ENCODE measurements at places on chromosomes 12 and 14.

DNA sequence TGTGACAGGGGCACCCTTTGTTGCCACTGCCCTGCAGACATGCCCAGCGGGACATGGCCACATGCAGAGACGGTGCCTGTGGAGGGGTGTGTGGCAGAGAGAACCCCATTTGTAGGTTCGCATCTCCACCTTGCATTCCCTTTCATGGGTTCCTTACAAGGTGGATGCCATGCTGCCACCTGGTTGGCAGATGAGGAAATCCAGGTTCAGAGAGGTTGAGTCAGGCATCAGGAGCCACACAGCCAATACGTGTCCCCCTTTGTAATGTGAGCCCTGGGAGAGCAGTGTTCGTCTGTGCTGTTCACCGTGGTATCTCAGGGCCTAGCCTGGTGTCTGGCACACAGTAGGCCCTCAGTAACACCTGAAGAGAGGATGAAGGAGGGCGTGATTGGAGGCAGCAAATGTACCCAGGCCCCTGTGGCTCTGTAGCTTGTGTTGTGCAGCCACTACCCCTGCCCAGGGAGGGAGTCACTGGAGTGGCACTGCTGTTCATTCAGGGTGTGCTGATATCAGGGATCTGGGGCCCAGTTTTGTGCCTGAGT lies 9.1 kb downstream of the SH2B3 start:
- DNase-seq = no peak

GRCh38 chr12:55934773-55935172 lies 3.8 kb downstream of the DGKA start:
- no peak for DNase-seq

- DNase-seq = no peak
These were observed 232.7 kb downstream of the RPAP3 start for GRCh38 chr12:47473091-47473490.

DNA sequence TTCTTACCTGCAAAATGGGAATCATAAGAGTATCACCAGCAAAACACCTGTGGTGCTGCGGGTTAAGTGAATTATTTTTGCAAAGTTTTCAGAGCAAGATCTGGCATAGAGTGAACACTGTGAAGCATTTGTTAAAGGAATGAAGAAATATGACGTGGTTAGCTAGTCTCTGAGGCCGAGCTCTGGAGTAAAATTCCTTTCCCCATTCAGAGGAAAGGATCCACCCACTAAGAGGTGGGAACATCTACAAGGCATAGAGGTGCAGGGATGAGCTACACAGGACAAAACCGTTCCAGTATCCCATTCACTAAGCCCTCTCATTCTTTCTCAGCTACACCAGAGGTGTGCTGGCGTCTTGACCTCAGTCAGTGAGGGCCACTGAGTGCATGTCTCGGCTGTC lies 48.5 kb downstream of the JAG2 start:
- DNase-seq = no peak

- DNase-seq = peak; percentile 59
These were observed 209.6 kb downstream of the MED13L start for GRCh38 chr12:116067892-116068291.

DNA sequence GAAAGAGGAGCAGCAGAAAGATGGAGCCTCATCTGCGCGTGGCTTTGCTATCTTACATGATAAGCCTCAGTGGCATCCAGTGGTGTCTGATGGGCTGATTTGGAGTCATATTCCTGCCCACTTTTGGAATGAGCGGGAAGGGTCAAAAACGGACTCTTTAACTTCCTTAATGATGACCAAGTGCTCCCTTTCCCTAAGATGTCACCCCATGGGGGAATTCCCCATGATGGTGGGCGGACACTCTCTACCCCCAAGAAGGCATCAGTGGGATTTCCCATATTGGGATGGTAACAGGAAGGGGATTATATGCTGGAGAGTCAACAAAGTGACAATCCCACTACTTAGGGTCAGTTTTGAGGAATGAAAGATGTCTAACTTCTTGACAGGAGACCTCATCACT lies 110.9 kb downstream of the GPATCH2L start:
- no peak for DNase-seq

- DNase-seq = no peak
These were observed 111.1 kb downstream of the SMOC1 start for GRCh38 chr14:69990323-69990722.

- no peak for DNase-seq
These were observed 15.5 kb downstream of the ASB2 start for GRCh38 chr14:93960774-93961438.

DNA sequence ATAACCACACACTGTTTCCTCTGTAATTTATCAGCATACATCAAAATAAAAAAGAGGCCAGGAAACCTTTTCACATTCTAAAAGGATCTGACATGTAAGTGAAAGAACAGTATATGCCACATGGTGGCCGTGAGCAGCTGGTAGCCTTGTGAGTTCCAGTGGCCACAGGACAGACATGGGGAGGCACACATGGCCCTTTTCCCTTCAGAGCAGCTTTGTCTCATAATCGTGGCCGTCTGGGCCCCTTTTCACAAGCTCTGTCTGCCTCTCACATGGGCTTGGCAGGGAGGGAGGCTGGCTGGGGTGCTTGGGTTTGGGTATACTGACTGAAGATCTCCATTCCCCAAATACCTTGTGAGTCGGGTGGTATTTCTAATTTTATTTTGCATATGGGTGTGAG lies 1.5 kb upstream of the ZDHHC22 start:
- DNase-seq = no peak

DNA sequence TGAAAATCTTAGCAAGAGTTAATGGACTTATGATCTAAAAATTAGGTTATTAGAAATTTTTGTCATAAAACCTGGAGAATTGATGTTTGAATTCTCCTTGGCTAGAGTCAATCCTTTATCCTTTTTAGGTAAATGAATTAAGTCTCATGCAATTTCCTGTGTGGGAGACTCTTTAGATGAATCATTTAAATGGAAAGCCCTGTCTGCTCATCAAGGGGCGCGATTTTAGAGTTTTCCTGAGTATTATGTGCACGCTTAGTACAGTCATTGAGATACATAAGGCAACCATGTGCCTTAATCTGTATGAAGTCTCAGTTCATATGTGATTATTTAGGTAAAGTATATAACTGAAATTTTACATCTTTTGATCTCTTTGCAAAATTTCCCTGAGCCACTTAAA lies 974.7 kb downstream of the NRXN3 start:
- DNase-seq = no peak

DNA sequence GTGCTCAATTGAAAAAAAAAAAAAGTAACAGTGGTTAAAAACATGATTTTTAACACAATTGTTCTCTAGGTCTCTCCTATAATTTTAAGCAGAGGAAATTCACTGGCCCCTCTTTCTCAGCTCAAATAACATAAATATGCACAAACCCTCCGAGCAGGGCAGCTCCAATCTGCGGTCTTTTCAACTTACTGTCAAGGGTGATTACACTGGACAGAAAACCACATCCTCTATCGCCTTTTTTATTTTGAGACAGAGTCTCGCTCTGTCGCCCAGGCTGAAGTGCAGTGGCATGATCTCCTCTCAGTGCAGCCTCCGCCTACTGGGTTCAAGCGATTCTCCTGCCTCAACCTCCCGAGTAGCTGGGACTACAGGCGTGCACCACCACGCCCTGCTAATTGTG lies 16.5 kb upstream of the GABARAPL1 start:
- no peak for DNase-seq

DNA sequence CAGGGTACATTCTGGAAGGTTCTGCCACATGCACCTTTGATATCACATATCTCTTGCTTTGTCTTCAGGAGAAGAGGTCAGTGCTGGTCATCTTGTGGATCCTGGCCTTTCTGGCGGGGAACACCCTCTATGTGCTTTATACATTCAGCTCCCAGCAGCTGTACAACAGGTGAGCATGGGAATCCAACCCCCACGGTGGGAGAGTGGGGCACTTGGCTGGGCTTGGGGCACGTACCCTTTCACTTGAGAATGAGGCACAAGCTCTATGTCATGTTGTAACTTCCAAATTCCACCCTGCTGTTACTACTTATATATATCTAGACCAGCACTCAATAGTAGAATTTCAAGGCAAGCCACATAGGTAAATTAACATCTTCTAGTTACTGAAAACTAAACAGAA lies 28.6 kb downstream of the RNFT2 start:
- no peak for DNase-seq

DNA sequence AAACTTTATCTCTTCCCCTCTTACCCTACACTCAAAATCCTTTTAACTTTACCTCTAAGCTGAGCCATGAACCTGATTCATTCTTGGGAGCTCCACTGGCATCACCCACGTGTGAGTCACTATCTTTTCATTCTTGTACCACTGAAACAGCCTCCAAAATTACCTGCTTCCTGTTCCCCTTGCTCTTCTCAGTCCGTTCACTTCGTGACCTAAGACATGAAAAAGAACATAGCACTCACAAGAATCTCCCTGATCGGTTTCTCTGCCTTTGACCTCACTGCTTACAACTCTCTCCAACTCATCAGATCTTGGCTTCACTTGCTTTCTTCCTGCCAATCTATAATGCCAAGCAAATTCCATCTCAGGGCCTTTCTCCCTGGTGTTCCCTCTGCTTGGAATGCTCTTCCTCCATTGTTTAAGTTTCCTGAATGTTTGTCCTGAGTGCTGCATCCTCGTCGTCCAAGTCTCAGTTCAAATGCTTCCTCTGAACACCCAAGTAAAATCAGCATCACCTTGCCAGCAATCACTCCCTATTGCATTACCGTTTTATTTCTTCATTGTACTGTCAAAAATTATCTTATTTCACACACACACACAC lies 9.2 kb downstream of the GLIPR1 start:
- no peak for DNase-seq

DNA sequence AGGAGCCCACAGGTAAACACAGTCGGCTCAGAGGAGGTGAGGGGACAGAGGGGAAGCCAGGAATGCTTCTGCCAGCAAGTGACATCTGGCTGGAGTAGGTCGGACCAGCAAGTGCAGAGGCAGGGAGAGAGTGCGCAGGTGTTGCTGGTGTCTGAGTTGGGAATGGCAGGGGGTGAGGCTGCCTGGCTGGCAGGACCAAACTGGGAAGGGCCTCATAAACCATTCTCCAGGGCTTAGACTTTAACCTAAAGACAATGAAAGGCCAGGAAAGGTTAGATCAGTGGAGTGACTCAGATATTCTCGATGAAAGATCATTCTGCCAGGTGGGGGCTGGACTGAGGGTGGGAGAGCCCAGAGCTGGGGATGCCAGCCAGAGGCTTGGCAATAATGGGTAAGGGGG lies 66.4 kb downstream of the ITPK1 start:
- DNase-seq = no peak

DNA sequence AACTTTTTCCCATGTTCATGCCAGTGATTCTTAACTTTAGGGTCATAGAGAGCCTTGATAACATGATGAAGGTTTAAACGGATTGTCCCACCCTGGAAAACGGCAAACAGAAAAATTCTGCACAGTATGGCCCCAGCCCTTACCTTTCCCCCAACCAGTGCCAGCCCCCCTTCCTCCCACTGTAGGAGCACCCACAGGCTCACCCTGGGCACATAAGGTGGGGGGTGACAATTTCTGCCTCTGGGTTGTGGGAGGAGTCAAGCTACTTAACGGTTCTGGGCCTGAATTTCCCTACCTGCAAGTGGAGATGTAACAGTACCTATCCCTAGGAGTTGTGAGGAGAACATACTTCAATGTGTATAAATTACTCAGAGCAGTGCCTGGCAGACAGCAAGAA lies 18.0 kb downstream of the XRCC3 start:
- DNase-seq = no peak

- DNase-seq = no peak
These were observed 529.6 kb upstream of the TBX3 start for GRCh38 chr12:115213538-115214016.

DNA sequence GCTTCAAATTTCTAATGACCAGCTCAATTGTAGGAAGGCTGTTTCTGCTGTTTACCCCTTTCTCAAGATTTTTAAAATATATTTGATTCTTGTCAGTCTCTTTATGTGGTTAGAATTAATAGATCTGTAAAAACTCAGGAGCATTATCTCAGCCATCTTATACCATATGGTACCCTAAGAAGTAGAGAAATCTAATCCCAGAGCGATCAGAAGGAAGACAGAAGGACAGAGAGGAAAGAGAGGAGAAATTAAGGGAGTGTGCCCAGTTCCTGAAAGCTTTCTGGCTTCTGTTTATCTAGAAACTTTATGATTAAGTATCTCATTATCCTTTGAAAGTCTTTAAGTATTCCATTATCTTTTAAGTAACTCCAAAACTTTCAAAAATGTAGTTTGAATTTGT lies 152.1 kb upstream of the NAV3 start:
- DNase-seq = no peak

- no peak for DNase-seq
These were observed 33.0 kb downstream of the ALDH2 start for GRCh38 chr12:111799758-111800157.

DNA sequence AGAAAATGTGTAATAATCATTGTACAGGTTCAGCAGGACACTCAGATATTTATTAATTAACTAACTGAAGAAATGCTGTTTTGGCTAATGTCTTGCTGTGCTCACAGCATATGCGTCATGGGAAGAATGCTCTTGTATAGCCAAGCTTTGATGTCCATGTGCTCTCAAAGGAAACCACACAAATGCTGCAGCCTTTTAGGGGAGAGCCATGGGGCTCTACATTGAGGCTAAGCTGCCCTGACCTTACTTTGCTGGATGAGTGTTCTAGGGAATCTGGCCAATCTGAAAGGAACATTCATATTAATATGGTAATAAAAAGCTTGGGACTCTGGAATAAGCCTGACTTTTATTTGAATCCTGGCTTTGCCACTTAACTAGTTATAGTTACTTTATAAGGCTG lies 9.5 kb upstream of the CRADD start:
- DNase-seq = no peak

DNA sequence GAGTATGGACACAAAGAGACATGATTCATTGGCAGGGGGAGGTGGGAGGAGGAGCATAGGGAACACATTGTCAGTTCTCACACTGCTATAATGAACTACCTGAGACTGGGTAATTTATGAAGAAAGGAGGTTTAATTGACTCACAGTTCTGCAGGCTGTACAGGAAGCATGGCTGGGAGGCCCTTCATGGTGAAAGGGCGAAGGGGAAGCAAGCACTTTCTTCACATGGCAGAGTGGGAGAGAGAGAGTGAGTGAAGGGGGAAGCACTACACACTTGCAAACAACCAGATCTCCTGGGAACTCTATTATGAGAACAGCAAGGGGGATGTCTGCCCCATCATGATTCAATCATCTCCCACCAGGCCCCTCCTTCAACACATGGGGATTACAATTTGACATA lies 391.8 kb downstream of the BMP4 start:
- DNase-seq = no peak

- DNase-seq = no peak
These were observed 267.9 kb downstream of the BCL11B start for GRCh38 chr14:99004112-99004511.

DNA sequence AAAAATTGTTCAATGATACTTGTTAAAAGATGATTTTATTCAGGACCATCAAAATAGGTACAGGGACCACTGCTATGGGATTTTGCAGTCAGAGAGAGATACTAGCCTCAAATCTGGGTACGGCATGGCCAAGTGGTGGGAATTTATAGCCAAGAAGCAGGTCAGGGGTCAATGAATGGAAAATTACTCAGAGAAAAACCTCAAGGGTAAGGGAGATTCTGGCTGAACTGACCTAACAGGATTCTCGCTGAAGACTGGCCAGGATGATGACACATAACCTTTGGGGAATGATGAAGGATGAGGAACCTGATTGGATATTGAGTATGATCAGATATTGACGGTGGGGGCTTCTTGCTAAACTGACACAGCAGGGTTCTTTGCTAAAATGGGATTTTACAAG lies 32.7 kb downstream of the DEPDC4 start:
- no peak for DNase-seq

GRCh38 chr12:118436986-118437385 lies 60.6 kb downstream of the SUDS3 start:
- DNase-seq = no peak

Data from erythroblast (primary cell).